Trophoblast cell (in vitro differentiated cells and primary cell): ENCODE measurements at places on chromosomes 7 and 10.
A peak's percentile ranks its signal among the peaks of the same experiment; 100 is the strongest.

- no peaks in the 10 kb centered on the region for H3K27me3 ChIP-seq
- H3K36me3 ChIP-seq = no peaks in the 10 kb centered on the region
- no peaks in the 10 kb centered on the region for H3K4me1 ChIP-seq
- no peak for DNase-seq
Measured at GRCh38 chr10:35946556-35946955, 304.5 kb upstream of the FZD8 start.

- DNase-seq = no peak
- peaks cover 42% of the 10 kb centered on the region for H3K36me3 ChIP-seq
- no peaks in the 10 kb centered on the region for H3K27me3 ChIP-seq
- H3K4me3 ChIP-seq = no peak overlapping the region
- no peak overlapping the region for H3K27ac ChIP-seq
Measured at GRCh38 chr10:33183655-33184054, 150.8 kb downstream of the NRP1 start.

DNA sequence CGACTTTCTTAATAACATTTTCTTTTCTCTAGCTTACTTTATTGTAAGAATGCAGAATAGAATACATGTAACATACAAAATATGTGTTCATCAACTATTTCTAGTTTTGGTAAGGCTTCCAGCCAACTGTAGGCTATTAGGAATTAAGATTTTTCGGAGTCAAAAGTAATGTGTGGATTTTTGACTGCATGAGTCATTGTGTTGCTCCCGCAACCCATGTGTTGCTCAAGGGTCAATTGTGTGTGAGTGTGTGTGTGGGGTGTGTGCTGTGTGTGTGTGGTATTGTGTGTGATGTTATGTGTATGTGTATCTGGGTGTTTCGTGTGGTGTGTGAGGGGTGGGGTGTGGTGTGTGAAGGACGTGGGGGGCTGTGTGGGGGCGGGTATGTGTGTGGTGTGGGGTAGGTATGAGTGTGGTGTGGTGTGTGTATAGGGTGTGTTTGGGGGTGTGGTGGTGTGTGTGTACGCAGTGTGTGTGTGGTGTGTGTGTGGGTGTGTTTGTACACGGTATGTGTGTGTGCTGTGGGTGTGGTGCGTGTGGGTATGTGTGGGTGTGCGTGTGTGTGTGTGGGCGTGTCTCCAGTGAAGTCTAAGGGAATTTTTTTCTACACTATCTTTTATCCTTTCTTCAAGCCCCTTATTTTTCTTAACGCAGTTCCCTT, 60.5 kb downstream of the RSU1 start:
- peaks cover 1% of the 10 kb centered on the region for H3K36me3 ChIP-seq
- H3K27me3 ChIP-seq = no peaks in the 10 kb centered on the region
- H3K27ac ChIP-seq = no peak overlapping the region
- H3K4me1 ChIP-seq = no peaks in the 10 kb centered on the region
- no peak for DNase-seq

- H3K4me3 ChIP-seq = peak within 1 kb of the TSS; percentile 83
- no peak for DNase-seq
- peak within 1 kb of the TSS; percentile 99 for H3K27ac ChIP-seq
- peaks cover 13% of the 10 kb centered on the region for H3K4me1 ChIP-seq
Measured at GRCh38 chr7:5423306-5423975, at the start of gene TNRC18. Gene TNRC18, minus strand, starts transcription at chr7:5423834. Its CDS starts 2,588 bp downstream, at chr7:5421246.

GRCh38 chr7:37957221-37957970, 37.0 kb downstream of the EPDR1 start:
- H3K27me3 ChIP-seq = no peaks in the 10 kb centered on the region
- no peaks in the 10 kb centered on the region for H3K36me3 ChIP-seq
- H3K27ac ChIP-seq = no peak overlapping the region
- DNase-seq = peak; percentile 16
- no peak overlapping the region for H3K4me3 ChIP-seq
- no peaks in the 10 kb centered on the region for H3K4me1 ChIP-seq
